ENCODE measurements at places on chromosomes 6 and 20.

- DNase-seq = peak; percentile 47
These were observed 70.1 kb upstream of the EMILIN3 start for GRCh38 chr20:41436679-41437078.

GRCh38 chr6:148535976-148536375 lies 193.3 kb downstream of the SASH1 start:
- DNase-seq = no peak

DNA sequence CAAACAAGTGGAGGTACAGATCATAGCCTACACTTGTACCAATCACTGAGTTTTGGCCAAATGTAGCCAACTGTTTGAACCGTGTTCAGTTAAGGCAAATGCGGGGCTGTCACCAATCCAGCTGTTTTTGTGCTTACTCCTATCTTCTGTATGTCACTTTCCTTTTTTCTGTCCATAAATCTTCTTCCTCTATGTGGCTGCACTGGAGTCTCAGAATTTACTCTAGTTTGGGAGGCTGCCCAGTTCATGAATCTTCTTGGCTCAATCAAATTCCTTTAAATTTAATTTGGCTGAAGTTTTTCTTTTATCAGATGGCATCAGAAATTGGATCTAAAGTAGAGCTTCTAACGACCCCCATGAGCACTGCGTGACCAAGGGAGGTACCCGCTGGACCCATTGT lies 11.7 kb upstream of the STX7 start:
- no peak for DNase-seq

DNA sequence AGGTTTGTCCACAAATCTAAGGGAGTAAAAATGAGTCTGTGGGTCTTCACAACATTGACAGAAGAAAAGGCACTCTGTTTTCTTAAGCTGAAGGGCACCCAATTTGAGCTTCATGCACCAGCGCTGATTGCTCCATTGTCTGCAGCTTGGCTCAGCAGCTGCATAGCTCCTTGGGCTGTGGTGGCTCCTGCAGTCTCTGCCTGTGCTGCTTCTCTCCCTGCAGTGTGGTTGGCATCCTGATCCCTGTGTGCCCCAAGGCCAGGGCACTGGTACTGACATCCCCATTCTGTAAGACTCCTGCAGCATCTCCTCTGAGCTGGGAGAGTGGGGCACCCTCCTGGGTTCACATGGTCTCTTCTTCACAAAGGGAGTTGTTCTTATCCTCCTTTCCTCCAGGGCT lies 83.2 kb upstream of the B3GAT2 start:
- DNase-seq = no peak

DNA sequence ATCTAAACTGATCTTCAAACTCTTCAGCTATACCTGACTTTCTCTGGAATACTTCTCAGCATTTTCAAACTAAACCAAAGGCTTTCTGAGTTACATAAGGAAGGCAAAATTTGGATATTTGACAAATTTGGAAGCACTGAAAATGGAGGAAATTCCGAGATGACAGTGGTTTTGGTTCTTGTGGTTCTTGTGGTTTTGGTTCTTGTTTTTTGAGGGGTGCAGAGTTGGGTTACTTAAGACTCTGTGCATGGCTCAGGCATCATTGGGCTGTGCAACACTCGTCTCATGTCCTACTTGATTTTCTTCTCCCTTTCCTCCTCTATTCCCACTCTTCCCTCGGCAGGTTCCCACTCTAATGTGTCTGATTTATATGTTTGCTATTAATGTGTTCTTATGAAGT lies 78.0 kb downstream of the SLC22A3 start:
- no peak for DNase-seq

GRCh38 chr6:169034516-169035167 lies 219.0 kb downstream of the THBS2 start:
- DNase-seq = no peak

DNA sequence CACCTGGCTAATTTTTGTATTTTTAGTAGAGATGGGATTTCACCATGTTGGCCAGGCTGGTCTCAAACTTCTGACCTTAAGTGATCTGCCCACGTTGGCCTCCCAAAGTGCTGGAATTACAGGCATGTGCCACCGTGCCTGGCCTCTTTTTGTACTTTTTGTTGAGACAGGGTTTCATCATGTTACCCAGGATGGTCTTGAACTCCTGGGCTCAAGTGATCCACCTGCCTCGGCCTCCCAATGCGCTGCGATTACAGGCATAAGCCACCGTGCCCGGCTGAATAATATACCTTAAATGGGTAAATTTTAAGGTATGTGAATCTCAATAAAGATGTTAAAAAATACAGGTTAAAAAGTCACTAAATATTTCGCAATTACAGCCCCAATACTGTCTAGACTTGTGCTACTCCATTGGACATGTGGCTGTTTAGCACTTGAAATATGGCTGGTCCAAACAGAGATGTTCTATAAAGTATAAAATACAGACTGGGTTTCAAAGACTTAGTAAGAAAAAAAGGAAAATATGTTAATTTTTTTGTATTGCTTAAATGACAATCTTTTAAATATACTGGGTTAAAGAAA lies 42.1 kb downstream of the PPP1R3G start:
- no peak for DNase-seq

DNA sequence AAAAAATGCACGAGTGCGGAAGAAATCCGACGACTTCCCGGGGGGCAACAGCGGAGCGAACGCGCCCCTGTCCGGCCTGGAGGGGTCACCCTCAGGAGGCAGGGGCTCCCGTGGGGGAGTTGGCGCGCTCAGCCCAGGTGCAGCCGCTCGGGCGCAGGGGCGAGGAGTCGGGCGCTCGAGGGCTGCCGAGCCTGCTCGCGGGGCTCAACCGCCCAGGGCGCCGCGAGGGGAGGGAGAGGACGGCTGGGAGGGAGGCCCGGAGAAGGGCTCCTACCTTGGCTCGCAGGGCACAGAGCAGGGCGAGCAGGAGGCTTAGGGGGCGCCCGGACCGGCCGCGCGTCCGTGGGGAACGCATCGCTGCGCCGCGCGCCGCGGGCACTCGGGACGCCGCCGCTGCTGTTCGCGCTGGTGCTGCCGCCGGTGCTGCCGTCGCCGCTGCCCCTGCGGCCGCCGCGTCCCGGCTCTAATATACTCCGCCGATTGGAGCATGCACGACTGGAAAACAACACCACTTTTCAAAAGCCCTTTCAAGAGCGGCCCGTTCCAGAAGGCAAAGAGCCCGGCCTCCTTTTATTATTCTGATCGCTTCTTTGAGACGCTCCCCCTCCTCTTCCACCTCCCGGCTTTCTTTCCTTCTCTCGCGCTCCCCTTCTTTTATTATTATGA lies 490 bp downstream of the JAG1 start:
- DNase-seq = peak; percentile 64

GRCh38 chr6:149015535-149016525 lies 269.0 kb downstream of the UST start:
- DNase-seq = no peak

DNA sequence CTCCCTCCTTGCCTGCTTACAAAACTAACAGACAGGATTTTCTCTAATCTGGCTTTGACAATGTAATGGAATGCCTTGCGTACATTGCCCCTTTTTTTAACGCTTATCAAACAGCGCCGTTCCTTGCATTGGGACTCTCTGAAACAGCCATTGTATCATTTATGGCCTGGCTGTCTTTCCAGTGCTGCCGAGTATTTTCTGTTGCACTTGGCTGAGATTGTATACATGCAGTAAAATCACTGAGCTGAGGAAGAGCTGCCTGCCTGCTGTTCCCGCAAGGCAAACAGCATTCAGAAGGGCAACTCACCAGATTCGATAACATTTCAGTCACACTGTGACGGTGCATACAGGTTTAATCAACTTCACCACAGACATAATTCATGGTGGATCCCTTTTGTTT lies 106.0 kb downstream of the SH3BGRL2 start:
- no peak for DNase-seq

DNA sequence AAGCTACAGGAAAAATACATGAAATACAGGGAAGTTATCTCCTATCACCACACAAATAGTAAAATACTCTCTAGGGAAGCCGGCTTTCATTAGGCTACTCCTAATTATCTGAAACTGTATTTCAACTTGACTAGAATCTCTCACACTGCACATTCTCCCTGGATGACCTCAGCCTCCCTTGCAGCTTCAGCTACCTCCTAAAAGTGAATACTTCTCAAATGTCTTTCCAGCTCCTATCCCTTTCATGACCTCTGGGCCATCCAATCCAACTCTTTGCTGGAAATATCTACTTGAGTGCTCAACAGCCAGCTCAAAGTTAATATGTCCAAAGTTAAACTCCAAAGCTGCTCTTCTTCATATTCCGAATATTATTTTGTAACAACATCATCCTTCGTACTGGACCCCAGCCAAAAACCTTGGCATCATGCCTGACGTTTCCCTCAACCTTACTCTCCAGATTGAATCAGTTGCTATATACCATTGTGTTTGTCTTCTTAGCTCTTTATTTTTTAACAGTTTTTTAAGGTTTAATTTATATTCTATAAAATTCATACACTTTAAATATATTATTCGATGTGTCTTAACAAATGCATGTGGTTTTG lies 29.4 kb upstream of the KIF6 start:
- no peak for DNase-seq

DNA sequence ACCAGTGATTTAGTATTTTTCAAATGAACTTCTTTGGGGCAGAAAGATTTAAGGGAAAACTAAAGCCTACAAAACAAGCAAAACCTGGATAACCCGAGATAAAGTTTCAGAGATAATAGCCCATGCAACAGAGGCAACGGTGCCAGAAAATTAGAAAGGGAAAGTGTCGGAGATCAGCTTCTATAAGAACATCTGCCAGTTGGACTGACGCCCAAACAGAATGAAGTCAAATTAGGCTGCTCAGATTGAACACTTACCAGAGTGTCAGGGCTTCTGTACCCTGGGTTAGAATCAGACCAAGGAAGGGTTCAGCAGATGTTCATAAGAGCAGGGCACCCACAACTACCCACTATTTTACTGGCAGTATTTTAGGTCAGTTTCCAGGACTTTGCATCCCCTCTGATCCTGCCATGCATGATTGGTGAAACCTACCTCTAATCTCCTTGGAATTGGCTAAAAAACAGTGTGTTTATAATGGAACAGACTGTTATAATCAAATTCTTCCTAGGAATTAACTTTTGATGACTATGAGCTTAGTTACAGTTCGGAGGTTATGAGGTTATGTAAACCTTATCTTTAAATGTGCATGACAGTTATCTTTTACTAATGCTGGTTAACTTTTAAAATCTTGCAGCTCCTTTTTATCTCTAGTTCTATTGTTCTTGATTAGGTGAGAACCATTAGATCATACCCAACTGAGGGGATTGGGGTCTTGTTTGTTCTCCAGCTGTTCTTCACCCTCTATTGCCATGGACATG lies 13.1 kb downstream of the BMP2 start:
- no peak for DNase-seq

- DNase-seq = no peak
These were observed 98.7 kb downstream of the PLEKHG1 start for GRCh38 chr6:150698391-150698790.

DNA sequence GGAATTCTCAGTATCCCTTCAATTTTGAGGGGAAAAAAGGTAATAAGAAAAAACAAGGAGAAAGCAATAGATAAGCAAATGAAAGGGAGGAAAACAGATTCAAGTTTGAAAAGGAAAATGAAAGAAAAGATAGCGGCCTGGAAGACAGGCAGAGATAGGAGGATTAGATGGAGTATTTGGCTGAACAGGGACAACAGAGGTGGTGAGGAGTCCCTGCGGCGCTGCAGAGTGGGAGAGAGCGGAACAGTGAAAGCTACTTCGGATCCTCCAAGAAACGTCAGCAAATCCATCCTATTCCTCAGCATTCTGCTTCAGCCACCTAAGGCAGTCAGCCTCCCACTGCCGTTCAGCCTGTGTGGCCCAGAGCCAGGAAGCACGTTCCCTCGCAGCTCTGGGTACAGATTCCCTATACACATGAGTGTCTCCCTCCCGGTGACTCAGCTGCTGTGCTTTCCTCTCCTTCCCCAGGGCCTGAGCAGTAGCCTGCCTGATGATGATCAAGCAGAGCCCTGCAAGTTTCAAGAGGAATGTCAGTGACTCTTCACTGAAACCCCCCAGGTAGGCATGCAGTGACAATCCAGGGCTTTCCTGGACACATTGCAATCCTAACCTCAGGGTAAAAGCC lies 43.4 kb upstream of the CDYL start:
- DNase-seq = peak; percentile 54

DNA sequence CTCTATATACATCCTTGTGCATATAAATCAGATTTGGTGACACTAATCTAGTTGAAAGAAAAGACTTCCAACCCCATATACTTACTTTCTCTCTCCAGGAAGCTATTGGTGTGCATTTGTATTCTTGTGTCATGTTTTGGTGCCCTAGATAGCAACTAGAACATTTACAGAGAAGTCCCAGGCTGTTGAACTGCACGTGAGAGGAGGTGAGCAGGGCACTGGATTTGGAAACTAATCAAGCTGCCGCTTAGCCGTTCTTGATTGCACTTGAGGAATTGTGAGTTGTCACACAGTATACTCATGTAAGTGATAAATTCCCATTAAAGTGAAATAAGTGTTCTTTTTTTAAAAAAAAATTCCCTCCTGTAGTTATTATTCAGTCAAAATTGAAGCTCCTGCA lies 7.6 kb downstream of the WRNIP1 start:
- DNase-seq = no peak

DNA sequence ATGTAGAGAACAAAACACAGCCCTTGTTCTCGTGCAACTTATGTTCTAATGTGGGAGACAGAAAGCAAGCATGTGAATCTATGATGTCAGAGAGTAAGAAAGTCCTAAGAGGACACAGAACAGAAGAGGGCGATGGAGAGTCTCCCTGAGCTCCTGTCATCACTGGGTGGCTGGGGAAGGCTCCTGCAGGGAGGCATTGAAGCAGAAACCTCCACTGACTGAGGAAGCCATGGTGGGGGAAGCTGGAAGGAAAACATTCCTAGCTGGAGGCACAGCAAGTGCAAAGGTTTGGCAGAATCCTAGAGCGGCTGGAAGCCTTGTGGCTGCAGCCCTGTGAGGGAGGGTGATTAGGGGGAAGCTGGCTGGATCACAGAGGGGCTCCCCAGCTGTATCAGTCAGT lies 248.0 kb downstream of the CDH26 start:
- peak; percentile 88 for DNase-seq

DNA sequence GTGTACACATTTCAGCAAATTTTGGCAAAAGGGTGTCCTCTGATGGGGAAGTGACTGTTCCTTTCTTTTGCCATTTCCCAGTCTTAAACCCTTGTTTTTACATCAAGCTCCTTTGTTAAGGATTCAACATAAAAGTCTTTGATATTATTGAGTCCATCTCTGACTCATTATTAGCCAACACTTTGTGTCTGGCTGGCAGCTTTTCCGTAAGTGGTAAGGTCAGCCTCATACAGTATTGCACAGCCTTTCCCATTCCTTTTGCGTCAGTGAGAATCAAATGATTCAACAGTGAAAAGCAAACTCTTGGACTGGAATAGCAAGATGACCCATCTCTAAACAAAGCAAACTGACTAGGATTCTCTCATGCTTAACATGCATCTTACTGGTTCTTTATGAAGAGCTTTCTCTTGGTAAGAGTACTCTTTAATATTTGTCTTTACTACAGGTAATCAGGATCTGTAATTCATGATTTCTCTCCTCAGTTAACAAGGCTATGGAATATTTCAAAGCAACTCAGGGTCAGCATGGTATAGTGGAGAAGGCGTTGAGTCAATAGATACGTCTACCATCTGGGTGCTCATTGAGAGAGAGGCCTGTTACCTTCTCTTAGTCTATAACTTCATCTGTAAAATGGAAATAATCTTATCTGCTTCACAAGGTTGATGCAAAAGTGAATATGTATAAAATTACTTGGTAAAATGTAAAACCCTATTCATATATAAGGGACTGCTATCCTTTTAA lies 183.6 kb downstream of the PRL start:
- DNase-seq = no peak

GRCh38 chr20:50085146-50085480 lies 27.8 kb downstream of the UBE2V1 start:
- no peak for DNase-seq
